ENCODE measurements at places on chromosomes 11 and 22.

- DNase-seq = no peak
Measured at GRCh38 chr11:71222318-71223080, 29.9 kb downstream of the SHANK2 start.

GRCh38 chr11:59573216-59573615 lies 42.4 kb downstream of the OSBP start:
- DNase-seq = no peak

DNA sequence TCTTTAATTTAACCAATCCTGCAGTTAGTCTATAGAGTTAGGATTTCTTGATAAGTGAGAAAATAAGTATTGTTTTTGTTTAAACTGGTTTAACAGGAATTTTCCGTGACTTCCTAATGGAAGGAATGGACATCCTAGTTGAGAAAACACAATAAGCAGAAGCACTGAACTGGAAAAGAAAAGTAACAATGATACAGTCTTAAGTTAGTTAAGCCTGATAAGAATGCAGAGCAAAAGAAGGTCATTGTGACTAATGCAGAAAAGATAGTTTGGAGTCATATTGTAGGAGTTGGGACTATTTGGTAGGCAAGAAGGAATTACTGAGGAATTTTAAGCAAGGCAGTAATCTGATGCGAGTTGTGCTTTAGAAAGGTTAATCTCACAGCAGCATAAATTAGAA lies 11.7 kb downstream of the RNF141 start:
- DNase-seq = no peak

- DNase-seq = peak; percentile 29
Measured at GRCh38 chr11:74470526-74470925, 3.2 kb upstream of the KCNE3 start.

GRCh38 chr22:40215266-40215665 lies 37.5 kb downstream of the TNRC6B start:
- no peak for DNase-seq

GRCh38 chr11:110026858-110027626 lies 66.2 kb upstream of the ZC3H12C start:
- no peak for DNase-seq

GRCh38 chr22:37197451-37198257 lies 9.6 kb upstream of the C1QTNF6 start:
- no peak for DNase-seq

DNA sequence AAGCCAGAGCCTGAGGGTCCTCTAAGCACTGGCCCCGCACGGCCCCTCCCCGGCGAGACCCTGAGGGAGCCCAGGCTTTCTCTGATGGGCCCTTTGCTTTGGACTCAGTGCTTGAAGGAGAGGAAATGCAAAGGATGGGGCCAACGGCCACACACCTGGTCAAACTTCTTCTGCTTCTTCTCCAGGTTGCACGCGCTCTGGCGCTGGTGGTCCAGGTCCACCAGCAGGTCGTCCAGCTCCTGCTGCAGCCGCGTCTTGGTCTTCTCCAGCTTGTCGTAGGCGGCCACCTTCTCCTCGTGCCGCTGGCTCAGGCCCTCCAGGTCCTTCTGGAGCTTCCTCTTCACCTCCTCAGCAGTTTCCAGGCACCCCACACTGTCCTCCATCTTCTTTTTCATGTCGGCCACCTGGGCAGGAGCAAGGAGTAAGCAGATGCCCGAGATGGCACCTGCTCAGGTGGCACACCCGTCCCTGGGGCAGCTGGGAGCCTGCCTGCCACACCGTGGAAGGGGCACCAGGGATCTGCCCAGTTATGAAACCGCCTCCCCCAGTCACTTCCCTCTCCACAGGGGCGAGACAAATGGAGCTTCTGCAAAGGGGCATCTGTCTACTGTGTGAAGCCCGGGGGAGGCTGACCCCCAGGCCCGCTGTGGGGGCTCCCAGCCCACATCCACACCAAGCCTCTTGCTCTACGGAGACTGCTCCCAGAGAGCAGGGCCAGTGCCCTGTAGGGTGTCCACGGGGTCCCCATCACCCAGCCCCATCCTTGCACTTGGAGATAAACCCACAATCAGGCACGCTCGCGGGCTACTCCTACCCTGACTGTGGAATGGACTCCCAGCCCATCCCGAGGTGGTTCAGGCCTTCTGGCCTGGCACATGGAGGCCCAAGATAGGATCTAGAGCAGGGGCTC lies 39.2 kb downstream of the APOL1 start:
- no peak for DNase-seq

DNA sequence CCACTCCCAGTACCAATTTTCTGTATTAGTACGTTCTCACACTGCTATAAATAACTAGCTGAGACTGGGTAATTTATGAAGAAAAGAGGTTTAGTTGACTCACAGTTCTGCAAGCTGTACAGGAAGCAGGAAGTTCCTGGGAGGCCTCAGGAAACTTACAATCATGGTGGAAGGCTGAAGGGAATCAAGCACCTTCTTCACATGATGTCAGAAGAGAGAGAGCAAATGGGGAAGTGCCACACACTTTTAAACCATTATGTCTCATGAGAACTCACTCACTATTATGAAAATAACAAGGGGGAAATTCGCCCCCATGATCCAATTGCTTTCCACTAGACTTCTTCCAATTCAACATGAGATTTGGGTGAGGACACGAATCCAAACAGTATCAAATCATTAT lies 271.4 kb downstream of the ETS1 start:
- no peak for DNase-seq

DNA sequence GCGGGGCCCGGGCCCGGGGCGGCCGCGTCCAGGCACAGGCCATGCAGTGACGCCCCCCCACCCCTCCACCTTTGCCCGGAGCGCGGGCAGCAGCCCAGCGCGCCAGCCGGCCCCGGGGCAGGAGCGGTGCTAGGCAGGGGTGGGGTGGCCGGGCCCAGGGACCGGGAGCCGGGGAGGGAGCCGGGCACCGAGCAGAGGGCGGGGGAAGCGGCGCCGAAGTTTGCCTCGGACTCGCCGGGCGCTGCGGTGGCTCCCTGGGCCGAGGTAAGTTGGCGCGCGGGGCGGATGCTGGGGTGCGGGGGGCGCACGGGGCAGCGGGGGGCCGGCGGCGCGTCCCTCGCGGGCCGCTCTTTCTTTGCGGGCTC lies 332 bp downstream of the TEAD1 start:
- no peak for DNase-seq

DNA sequence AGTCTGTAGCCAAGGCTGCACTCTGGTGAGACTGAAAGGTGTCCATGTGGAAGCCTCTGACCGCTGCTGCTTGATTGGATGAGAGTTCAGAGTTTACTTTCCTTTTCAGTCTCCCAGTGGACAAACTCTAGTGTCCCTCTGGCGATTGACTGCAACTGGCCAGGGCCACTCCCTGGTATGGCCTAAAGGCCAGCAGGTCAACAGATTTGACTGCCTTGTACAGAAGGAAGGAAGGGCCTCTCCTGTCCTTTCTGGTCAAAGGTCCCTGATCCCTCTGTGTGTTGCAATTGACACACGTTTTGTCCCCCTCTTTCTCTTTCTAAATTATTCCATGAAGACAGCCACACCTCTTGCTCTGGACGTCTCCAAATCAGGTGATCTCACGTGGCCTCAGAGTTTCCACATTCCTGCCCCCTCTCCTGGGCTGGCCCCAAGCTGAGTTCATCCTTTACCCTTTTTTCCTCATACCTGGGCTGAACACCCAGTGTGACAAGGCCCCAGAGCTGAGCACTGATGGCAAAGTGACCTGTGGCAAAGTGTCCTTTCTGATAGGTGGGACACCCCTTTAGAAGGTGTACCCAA lies 18.7 kb upstream of the FBLN1 start:
- no peak for DNase-seq

DNA sequence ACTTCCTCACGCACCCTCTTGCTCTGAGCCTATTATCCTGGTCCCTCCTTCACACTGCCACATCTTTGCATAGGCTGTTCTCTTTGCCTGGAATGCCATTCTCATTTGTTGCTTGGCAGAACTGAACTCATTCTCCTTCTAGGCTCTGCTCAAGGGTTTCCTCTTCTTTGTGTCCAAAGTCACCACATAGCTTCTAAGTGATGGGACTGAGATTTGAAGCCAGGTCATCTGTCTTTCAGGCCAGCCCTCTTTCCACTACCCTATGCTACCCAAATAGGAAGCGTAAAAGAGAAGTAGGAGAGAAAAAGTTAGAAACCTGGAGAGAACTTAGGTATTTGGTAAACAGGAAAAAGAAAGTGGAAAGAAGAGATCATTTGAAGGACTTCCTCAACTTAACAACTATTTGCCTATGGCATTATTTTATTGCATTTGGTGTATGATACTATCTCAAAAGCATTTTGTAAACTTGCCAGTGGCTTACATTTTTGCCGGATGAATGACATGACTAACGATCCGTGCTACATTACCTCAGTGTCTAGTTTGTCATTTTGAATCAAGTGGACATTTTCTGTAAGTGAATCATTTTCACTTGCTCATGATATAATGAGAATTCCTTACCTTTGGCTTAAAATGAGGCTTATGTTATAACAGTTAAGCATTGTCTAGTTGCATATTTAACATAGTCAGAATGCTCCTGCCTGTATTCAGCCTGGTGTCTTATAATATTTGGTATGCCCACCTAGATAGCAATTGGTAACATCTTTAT lies 18.5 kb downstream of the NF2 start:
- no peak for DNase-seq

DNA sequence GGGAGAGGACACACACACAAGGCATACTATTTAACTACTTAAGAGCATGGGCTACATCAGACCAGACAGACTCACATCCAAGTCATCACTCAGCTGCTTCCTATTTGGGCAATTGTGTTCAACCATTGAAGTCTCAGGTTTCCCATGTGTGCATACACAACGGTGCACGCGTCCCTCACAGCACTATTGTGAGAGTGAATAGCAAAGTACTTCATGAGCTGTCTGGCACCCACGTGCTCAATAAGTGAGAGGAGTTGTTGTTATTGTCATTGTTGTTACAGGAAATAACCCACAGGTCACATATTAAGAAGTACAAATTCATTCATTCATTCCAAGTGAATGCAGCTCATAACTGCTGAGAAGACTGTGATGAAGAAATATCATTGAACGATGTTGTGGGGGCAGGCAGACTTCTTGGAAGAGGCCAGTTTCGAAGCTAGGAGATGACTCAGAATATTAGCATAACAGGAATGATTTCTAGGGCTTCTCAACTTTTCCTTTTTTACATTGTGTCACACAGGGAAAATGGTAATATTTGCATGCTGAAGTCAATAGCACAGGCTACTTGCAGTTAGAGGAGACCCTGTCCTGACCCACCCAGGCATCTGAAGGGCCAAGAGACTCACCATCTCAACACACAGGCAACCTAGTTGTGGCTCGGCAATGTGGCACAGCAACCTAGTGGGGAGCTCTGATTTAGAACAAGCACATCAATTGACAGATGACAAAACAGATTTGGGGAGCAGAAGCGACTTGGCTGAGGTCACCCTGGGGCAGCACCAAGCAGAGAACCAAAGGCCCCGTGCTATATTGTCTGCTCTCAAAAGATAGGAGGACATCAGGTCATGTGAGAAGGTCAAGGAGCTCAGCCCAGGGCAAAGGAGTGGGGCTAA lies 606.0 kb downstream of the BUD13 start:
- DNase-seq = no peak

DNA sequence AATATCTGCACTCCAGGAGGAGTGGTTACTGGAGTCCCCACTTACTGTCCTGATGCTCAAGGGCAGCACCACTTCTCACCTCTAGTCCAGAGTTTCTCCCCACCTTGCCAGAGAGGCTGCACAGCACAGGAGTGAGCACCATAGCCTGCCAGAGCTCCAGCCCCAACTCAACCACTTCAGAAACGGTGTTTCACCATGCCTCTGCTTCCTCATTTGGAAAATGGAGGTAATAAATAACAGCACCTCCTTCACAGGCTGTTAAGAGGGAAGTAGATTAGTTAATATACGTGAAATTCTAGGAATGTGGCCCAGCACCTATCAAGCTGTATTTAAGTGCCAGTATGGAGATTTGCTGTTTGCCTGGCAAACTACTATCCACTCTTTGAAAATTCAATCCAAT lies 63.0 kb downstream of the GALNT18 start:
- DNase-seq = no peak

- DNase-seq = no peak
Measured at GRCh38 chr11:17571431-17572358, 24.6 kb downstream of the OTOG start.

DNA sequence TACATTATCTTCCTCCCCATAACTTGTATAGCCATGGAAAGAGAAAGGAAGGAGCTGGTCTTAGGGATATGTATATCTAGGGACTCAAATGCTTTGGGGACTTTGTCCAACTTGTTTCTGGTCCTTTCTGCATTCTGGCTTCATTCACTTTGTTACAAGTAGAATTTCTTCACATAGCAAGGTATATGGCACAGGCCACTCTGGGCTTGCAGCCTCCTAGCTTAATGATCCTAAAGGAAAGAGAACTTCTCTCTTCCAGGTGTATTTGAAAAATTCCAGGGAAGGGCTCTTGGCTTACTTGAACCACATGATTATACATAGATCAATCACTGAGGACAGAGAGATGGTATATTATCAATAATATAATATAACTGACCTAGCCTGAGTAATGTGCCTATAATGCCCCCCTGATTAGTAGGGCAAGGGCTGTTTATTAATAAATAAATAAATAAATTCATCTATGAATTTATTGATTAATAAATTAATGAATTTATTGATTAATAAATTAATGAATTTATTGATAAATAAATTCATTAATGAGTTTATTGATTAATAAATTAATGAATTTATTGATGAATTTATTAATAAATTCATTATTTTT lies 48.2 kb upstream of the CEP295 start:
- DNase-seq = no peak

DNA sequence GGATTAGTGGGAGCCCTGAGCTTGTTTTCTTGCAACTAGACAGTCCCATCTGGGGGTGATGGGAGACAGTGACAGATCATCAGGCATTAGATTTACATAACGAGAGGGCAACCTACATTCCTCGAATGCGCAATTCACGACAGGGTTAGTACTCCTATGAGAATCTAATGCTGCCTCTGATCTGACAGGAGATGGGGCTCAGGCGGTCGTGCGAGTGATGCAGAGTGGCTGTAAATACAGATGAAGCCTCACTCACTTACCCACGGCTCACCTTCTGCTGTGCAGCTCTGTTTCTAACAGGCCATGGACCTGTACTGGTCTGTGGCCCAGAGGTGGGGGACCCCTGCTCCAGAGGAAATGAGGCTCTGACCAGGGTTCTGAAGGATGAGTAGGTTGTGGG lies 125.5 kb downstream of the FBXO7 start:
- no peak for DNase-seq

GRCh38 chr11:83317757-83318690 lies 31.9 kb upstream of the CCDC90B start:
- DNase-seq = no peak

- no peak for DNase-seq
Measured at GRCh38 chr11:74442636-74443035, 24.7 kb downstream of the KCNE3 start.

- DNase-seq = no peak
Measured at GRCh38 chr11:45677770-45678512, 12.5 kb upstream of the CHST1 start.

- DNase-seq = no peak
Measured at GRCh38 chr22:46106279-46107022, 43.9 kb upstream of the PPARA start.

- no peak for DNase-seq
Measured at GRCh38 chr22:24325105-24325757, 54.6 kb downstream of the SPECC1L start.

- DNase-seq = no peak
Measured at GRCh38 chr11:17500673-17501072, 24.0 kb upstream of the ABCC8 start.

GRCh38 chr11:34986883-34987520 lies 70.6 kb downstream of the PDHX start:
- DNase-seq = no peak
